ENCODE measurements at places on chromosomes 3 and 15. TPM values are rescaled to one million over a fixed set of nuclear protein-coding genes. Genes with fewer than 3 reads are reported as not detected.

Gene STRC
- total RNA-seq: 0.06 TPM

Gene ERC2
- total RNA-seq: 0.25 TPM

Gene JMJD7
- total RNA-seq: 3.5 TPM

Gene FRMD4B
- total RNA-seq: 1.5 TPM

Gene GOLGA6A
- 0.05 TPM for total RNA-seq

Gene SATB1
- 0.08 TPM for total RNA-seq

Gene DHFR2
- 2.9 TPM for total RNA-seq

Gene ULK3
- total RNA-seq: 38.2 TPM

Gene AP3B2
- 0.94 TPM for total RNA-seq

Gene TLR9
- 0.05 TPM for total RNA-seq

Gene HDGFL3
- 77.6 TPM for total RNA-seq

Data from A549 treated with CORT108297 at 1 μM for 4 hours (cell line).